ENCODE measurements at places on chromosomes 7 and 10. TPM values are rescaled to one million over a fixed set of nuclear protein-coding genes. Genes with fewer than 3 reads are reported as not detected.
A peak's percentile ranks its signal among the peaks of the same experiment; 100 is the strongest.

DNA sequence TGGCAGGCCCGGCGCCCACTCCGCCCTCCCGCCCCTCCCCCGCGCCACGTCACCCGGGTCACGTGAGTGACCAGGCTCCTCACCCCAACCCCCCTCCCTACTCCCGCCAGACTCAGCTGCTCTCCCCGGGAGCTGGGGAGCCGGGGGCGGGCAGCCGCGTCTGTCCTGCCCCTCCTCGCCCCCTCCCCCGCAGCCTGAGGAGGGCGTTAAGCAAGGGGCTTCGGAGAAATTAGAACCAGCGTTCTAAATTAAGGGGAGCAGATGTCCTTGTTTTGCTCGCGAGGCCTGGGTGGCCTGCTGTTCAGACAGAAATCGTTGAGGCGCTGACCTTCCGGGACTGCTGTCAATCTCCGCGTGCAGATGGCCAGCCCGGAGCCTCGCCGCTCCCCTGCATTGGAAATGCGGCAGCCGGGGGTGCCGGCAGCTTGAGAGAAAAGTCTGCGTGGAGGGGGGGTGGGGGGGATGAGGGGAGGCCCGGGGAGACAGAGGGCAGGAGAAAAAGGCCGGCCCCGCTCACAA lies 102.2 kb upstream of the ZNF438 start:
- DNase-seq = peak; percentile 93

GRCh38 chr10:59741048-59741447 lies 12.2 kb downstream of the MRLN start:
- DNase-seq = no peak

- DNase-seq = no peak
These were observed 10.5 kb downstream of the TMEM168 start for GRCh38 chr7:112779667-112780066.

Gene GRM3
- total RNA-seq = 0.22 TPM
